Epithelial cell of esophagus (primary cell): ENCODE measurements at places on chromosomes 3 and 15.

- DNase-seq = peak; percentile 41
These were observed 25.0 kb downstream of the LRRC58 start for GRCh38 chr3:120324190-120324589.

- DNase-seq = no peak
These were observed 815.2 kb downstream of the FHIT start for GRCh38 chr3:60435941-60436650.

GRCh38 chr15:96629511-96629910 lies 299.0 kb downstream of the NR2F2 start:
- no peak for DNase-seq

DNA sequence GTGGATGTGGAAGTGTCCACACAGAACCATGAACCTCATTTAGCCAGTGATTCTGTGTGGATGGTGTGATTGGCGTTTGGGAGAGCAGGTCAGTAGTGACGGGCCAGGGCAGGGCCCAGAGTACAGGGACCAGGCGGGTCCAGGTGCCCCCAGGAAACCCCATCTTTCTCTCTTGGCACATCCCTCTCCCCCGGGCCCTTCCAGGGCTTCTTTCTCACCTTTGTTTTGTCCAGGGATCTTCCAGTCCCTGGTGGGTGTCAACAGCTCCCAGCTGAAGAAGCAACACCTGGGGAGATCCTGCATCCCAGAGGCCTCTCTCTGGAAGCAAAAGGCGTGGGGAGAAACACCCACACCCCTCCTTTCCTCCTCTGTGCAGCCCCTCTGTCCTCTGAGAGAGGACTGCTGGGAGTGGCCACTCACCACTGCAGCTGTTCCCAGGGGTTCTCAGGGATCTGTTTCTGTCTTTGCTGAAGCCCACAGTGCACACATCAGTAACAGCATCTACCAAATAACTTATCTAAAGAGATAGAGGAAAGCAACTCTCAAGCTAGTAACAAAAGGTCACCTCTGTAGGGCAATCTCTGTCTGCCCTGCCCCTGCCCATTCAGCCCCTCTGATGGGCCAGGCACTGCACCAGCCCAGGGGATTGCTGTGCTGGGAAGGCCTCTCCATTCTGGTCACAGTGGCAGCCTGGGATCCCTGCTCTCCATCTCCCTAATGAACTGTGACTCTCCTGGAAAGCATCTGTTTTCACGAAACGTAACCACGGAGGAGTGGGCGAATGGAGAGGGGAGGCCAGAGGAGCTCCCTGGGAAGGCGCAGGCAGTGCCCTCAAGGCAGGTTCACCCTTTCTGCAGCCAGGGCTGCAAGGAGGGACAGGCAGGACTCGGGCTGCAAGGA lies 98.3 kb upstream of the ALDH1A3 start:
- no peak for DNase-seq

DNA sequence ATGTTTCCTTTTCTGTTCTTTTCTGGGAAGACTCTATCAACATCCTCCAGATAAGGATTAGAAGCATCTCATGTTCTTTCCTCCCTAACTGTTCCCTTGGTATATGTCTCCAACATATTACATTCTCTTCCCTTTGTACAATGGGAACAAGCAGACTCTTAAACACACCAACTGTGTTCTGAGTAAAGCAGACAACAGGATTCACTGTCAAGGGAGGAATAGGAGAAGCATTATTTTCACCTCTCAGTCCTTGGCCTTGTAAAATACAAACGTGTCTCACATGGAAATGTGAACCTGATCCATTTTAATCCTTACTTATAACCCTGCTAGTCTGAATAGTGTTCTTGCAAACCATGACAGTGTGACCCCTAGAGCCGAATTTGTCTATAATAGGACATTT lies 19.6 kb downstream of the GYG1 start:
- no peak for DNase-seq

DNA sequence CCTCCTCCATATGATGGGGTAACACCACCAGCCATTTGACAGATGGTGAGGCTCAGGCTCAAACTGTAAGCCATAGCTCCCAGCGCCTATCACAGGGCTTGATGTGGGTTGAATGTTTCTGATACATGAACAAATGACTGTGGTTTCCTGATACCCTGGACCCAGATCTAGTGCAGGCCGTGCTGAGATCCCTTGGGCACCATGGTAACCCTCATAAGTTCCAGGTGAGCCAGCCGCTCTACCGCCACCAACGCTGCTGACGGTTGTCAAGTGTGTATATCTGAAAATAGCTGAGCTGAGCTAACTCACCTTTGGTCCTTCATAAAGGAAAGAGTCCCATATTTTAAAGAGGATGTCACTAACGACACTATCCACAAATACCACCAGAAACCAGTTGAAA lies 74.5 kb downstream of the TBC1D2B start:
- DNase-seq = no peak

GRCh38 chr15:42595626-42596240 lies 20.3 kb downstream of the STARD9 start:
- no peak for DNase-seq

GRCh38 chr3:117743993-117744392 lies 1034.4 kb downstream of the TUSC7 start:
- no peak for DNase-seq

DNA sequence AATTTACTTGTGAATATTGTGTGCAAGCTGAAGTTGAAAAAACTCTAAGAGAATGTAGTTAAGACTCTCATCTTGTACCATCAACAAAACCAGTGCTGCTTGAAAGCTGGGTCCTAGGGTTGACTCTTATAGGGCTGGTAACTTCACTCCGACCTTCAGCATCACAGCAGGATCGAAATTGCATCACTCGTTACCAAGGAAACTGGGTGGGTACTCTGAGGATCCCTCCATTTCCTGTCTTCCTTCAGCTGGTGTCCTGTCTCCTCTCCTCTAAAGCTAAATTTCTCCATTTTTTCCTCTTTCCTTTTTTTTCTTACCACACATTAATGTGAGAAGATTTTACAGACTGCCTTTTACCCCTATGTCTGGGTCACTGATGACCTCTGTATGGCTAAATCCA lies 3.0 kb upstream of the APH1B start:
- DNase-seq = no peak

DNA sequence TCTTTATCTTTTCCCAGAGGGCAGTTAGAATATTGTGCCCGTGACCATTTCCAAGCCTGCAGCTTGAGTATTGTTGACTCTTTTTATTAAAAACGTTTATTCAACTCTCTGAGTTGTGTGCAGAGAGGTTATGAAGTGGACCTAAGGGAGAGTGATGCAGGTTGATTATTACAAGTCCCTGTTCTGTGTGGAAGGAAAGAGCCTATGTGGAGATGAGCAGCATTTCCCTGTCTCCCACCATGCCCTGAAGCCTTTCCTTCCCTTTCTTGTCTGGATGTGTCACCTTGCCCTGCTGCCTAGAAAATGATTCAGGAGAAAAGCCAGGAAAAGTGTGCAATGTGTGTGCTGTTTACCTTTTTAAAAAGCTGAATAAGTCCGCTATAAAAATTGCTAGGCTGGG lies 19.4 kb downstream of the ZPLD1 start:
- DNase-seq = peak; percentile 66

- peak; percentile 64 for DNase-seq
These were observed 512.7 kb downstream of the FOXP1 start for GRCh38 chr3:71070497-71071463.

GRCh38 chr15:98649472-98650416 lies 1.4 kb downstream of the IGF1R start:
- DNase-seq = no peak

DNA sequence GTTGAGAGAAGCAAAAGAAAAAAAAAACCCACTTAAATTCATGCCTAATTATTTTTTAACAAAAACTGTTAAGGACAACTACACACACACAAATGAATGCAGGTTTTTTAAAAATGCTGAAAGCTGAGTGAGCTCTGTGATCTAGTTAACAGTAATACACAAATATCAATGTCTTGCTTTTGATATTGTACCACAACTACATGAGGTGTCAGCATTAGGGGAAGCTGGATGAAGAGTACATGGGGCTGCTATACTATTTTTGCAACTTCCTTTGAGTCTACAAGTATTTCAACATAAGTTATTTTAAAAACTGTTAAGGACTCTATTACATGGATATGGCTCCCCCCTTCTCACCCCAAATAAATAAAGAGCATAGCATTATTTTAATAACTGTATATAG lies 44.7 kb downstream of the SUCLG2 start:
- no peak for DNase-seq

DNA sequence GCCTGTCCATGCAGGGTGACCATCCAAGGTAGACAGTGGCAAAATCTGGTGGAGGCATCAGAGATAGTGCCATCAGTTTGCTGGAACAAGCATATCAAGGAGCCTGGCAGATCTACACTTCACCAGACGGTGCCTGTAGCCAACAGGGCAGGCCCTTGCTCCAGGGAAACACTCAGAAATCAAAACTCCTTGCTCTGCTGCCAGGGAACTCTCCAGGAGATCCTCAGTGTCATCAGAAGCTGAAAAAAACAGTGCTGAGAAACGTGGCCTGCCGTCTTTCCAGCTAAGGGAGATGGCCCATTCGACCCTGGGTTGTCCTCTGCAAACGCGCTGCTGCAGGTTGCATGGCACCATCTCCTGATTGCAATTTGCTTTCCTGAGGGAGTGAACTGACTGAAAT lies 30.5 kb upstream of the ATP13A3 start:
- no peak for DNase-seq

GRCh38 chr3:47713655-47714054 lies 68.0 kb downstream of the SMARCC1 start:
- no peak for DNase-seq

DNA sequence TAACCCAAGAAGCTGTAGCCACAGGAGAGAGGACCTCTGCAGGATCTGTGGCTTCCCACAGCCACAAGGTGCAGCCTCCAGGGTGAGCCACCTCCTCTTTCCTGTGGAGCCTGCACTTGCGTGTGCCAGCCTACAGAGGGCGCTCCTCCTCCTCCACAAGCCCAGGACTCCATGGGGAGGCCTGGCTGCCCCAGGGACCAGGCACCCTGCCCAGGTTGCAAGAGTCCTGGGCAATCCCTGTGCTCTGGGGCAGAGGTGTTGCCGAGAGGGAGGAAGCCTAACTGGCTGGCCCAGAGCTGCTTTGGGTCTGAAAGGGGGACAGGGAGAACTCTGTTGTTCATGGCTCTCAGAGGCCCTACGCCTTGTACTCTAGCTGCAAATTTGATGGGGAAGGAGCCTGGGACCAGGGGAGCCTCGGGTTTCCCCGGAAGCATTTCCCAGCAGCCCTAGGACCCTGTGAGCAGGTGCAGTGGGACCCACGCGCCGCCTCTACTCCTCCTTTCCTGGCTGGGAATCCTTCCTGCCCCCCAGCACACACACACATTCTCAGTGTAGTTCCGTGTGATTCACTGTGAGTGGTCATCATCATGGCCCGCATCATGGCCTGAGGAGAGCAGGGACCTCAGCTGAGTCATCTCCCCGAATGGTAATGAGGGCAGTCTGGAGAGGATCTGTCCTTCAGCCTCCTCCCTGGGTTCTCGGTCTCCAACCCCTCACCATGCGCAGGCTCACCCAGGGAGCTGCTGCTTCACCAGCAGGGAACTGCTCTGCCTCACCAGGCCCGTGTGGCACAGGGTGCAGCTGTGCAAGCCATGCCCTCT lies 24.3 kb downstream of the TBC1D21 start:
- DNase-seq = peak; percentile 66

DNA sequence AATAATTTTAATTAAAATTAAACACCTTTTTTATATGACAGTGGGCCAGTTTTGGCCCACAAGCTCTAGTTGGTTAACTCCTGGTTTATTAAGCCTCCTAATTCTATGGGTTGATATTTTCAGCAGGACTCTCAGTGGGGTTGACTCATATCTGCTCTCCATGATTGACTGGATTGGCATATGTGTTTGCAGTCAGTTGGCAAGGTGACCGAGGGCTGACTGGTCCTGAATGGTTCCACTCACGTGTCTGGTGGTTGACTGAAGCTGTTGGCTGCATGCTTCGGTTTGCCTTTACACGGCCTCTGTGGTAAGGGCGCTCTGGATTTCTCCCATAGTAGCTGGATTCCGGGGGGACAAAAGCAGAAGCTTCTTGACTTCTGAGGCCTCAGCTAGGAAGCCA lies 65.3 kb upstream of the ZNF280D start:
- DNase-seq = peak; percentile 22

DNA sequence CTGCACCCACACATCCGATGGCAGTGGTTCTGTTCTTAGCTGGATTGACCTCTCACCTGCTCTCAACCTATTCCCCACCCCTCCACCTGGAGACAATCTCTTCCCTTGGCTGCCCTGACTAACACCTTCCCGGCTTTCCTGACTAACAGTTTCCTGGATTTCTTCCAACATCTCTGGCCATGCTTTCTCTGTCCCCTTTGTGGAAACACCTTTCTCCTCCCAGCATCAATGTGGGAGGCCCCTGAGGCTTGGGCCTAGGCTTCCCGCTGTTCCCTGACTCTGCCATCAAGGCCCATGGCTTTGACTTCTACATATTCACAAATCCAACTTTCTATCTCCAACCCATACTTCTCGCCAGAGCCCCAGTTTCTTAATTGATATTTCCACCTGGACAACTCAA lies 142.8 kb upstream of the ATP2B2 start:
- DNase-seq = peak; percentile 21

DNA sequence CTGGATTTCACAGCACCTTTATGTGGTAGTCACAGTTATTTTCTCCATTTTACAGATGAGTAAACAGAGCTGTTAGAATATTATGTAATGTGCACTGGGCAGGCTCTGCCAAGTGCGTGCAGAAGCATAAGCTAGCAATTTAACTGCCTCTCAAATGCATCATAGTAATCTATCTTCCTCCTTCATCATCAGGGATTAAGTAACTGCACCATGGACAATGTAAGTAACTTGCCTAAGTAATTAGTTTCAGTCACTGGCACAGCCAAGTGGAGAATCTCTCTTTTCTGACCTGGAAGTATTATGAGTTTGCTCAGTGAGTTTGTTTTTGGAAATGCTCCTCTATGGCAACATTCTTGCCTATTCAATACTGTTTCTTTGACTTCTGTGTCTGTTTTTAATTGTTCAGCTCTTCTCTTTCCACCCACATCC lies 260.5 kb downstream of the PTPRG start:
- peak; percentile 36 for DNase-seq

DNA sequence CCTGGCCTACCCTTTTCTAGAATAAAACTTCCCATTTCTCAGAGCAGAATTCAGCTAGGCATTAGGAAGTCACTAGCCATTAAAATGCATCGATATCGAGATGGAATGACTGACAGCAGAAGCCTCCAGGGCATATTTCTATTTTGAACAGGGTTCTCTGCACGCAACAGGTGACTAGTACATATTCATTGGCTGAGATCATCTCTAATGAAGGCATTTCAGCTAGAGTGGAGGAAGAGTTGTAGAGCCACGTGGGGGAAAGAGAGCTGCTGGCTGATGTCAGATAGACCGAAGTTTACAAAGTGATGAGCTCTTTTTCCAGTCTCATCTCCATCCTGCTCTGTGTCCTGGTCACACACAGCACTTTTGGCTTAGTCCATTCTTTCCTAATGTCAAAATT lies 7.5 kb downstream of the TMEM40 start:
- peak; percentile 74 for DNase-seq

- peak; percentile 69 for DNase-seq
These were observed 25.2 kb downstream of the GOLGA6D start for GRCh38 chr15:75307778-75308390.
